ENCODE measurements at places on chromosomes 6 and 20. TPM values are rescaled to one million over a fixed set of nuclear protein-coding genes. Genes with fewer than 3 reads are reported as not detected.

GRCh38 chr6:26420688-26421171, 18.7 kb downstream of the BTN3A1 start:
- peak; percentile 52 for DNase-seq

GRCh38 chr20:58069207-58069606, 159.2 kb downstream of the ANKRD60 start:
- no peak for DNase-seq

DNA sequence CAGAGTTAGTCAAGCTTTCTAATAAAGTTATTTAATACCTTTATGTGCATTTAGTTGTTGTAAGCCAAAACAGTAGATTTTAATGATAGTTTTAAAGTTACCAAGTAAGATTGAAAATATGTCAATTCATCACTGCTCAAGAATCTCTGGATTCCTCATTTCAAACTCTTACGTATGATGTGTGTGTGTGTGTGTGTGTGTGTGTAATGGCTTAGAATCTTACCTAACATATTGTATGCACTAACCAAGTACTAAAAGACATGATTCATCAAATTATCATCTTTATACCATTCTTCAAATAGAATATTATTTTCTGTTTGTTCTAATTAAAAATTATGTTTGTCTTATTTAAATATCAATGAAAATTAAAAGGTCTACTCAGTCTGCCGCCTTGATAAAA, 41.5 kb upstream of the ZNF337 start:
- no peak for DNase-seq

DNA sequence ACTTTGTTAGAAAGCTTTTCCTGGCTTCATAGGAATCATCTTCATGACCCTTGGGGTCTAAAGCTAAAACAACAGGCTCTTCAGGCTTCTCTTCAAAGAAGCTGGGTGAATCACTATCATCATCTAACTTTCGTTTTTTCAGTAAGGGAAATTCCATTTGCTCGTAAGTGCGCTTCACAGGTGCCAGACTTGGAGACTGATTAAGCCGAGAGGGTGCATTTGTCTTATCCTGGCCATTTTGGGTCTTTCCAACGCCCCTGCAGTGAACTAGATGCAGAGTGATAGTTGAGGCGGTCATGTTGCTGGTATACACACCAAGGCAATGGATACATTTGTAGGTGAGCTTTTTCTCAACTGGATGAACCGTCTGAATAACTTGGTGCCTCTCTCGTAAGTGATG, 38.8 kb downstream of the ADNP start:
- no peak for DNase-seq

GRCh38 chr6:150293423-150294173, 75.2 kb upstream of the IYD start:
- no peak for DNase-seq

ANKRD66 gene
- total RNA-seq = not detected

PKHD1 gene
- not detected for total RNA-seq

RIMS1 gene
- total RNA-seq = 0.92 TPM
